ENCODE measurements at places on chromosomes 4 and X. TPM values are rescaled to one million over a fixed set of nuclear protein-coding genes. Genes with fewer than 3 reads are reported as not detected.

DNA sequence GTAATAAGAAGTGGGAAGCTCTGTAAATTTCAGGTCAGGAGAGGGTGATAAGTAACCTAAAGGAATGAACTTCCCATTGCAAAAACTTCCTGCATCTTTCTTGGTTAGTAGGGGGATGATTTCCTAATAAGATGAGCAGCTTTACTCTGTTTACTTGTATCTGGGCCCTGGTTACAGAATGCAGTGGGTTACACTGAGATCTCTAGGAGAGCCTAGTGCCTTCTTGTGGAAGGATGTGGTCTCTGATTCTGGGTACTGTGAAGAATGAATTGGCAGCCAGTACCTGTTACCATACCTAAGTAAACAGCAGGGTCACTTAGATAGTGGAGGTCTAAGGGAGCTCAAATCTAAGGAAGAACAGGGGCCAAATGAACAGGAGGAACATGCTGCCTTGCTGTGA is 320.6 kb downstream of the ARHGAP10 start:
- no peak for DNase-seq
- no peak overlapping the region for H3K4me3 ChIP-seq
- no peak overlapping the region for H3K27ac ChIP-seq
- H3K27me3 ChIP-seq: no peaks in the 10 kb centered on the region

- no peaks in the 10 kb centered on the region for H3K36me3 ChIP-seq
- no peak for DNase-seq
- H3K4me1 ChIP-seq: peaks cover 16% of the 10 kb centered on the region
- H3K27me3 ChIP-seq: no peaks in the 10 kb centered on the region
These were observed 2.1 kb upstream of the GALNT7 start for GRCh38 chr4:173166491-173166890.

DNA sequence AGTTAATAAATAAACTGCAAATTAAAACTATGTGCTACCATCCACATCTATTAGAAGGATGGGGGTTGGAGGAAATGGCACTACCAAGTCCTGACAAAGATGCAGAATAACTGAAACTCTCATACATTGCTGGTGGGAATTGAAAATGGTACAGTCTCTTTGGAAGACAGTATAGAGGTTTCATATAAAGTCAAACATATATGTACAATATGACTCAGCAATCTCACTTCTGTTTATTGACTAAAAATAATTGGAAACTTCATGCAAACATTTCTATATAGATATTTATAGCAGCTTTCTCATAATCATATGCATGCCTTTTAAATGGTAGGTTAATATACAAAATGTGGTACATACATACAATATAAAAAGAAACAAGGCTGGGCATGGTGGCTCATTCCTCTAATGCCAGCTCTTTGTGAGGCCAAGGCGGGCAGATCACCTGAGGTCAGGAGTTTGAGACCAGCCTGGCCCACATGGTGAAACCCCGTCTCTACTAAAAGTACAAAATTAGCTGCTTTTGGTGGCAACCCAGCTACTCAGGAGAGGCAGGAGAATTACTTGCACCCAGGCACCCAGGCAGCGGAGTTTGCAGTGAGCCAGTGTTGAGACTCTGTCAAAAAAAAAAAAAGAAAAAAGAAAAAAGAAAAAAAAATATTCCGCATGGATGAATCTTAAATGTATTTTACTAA is 225.0 kb upstream of the CXXC4 start:
- no peaks in the 10 kb centered on the region for H3K4me1 ChIP-seq
- H3K27me3 ChIP-seq: no peaks in the 10 kb centered on the region
- no peaks in the 10 kb centered on the region for H3K36me3 ChIP-seq
- H3K27ac ChIP-seq: no peak overlapping the region
- no peak overlapping the region for H3K4me3 ChIP-seq

GRCh38 chr4:20395160-20395773 is 143.6 kb downstream of the SLIT2 start:
- H3K36me3 ChIP-seq: no peaks in the 10 kb centered on the region
- no peaks in the 10 kb centered on the region for H3K27me3 ChIP-seq
- no peaks in the 10 kb centered on the region for H3K4me1 ChIP-seq
- no peak for DNase-seq

The ADAM29 gene
- total RNA-seq: not detected

The MAGIX gene
- total RNA-seq: 16.8 TPM

- H3K27ac ChIP-seq: no peak overlapping the region
- no peaks in the 10 kb centered on the region for H3K36me3 ChIP-seq
- DNase-seq: no peak
- H3K4me1 ChIP-seq: no peaks in the 10 kb centered on the region
- H3K27me3 ChIP-seq: no peaks in the 10 kb centered on the region
- H3K4me3 ChIP-seq: no peak overlapping the region
These were observed 456.3 kb downstream of the DTHD1 start for GRCh38 chr4:36737691-36738090.

All from thoracic aorta (tissue), 2 donors.